ENCODE measurements at places on chromosomes 11 and 22. TPM values are rescaled to one million over a fixed set of nuclear protein-coding genes. Genes with fewer than 3 reads are reported as not detected.
A peak's percentile ranks its signal among the peaks of the same experiment; 100 is the strongest.

GRCh38 chr22:49718396-49718795, 109.3 kb downstream of the BRD1 start:
- no peak for DNase-seq

GRCh38 chr11:112728716-112729115, 232.5 kb upstream of the NCAM1 start:
- DNase-seq, result no peak

APOA4 gene
- total RNA-seq, result not detected

ZNF74 gene
- total RNA-seq, result 19.7 TPM

DNA sequence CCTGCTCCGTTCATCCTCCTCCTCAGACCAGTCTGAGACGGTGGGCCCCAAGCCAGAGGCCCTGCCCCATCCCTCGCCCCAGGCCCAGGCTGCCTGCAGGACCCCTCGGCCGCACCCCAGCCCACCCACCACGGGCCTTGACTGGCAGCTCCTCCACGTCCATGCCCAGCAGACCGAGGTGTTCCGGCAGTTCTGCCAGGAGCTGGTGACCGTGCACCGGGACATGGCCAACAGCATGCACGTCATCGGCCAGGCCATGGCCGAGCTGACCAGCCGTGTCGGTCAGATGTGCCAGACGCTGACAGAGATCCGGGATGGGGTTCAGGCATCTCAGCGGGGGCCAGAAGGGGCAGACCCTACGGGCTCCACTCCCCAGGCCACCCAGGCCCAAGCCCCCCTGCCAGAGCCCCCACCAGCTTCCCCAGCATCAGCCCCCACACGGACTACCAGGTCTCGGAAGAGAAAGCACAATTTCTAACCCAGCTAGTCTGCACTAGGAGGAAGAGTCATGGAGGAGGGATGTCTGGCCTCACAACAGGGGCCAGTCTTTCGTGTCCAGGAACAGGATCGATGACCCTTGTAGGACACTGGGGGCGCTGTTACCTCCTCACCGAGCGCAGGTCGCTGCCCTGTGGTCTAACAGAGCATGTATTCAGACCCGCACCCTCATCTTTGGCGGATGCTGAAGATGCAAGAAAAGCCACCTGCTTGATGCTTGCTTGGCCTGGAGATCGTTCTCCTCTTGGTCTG, 66.3 kb downstream of the PRDM11 start:
- DNase-seq, result no peak

GRCh38 chr11:75475767-75476650, 43.0 kb upstream of the KLHL35 start:
- DNase-seq, result peak; percentile 65

- no peak for DNase-seq
Observed at GRCh38 chr11:49302360-49302759, 94.0 kb upstream of the FOLH1 start.

GRCh38 chr11:1460396-1460985, 26.1 kb downstream of the MOB2 start:
- DNase-seq, result no peak

OPCML gene
- not detected for total RNA-seq

GRCh38 chr22:23536821-23537345, 43.2 kb downstream of the IGLL1 start:
- DNase-seq, result no peak

- DNase-seq, result no peak
Observed at GRCh38 chr11:64641596-64642417, 50.8 kb downstream of the SLC22A12 start.

GRCh38 chr11:33772300-33772699, 2.0 kb downstream of the FBXO3 start:
- DNase-seq, result no peak

GRCh38 chr11:73288192-73288872, 16.2 kb downstream of the P2RY6 start:
- no peak for DNase-seq

GRCh38 chr11:78788533-78788932, 213.9 kb upstream of the NARS2 start:
- DNase-seq, result no peak

DNA sequence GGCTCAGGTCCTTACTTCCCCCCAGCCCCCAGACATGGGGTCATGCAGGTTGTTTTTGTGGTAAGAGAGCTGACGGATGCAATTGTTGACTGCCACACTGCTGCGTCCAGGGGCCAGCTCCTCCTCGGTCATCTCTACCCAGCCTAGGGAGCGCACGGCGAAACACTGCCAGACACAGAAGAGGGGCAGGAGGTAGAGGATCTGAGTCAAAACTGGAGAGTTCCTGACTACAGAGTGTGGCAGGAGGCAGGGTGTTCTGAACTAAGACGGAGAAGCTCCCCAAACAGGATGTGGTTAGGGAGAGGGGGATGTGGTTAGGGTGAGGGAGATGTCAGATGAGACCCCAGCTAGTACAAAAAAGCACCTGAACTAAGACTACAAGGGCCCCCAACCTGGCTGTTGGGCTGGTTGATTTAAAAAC, 12.3 kb downstream of the SMPD1 start:
- DNase-seq, result no peak

- DNase-seq, result no peak
Observed at GRCh38 chr22:26494506-26494905, 10.8 kb downstream of the SRRD start.

- peak; percentile 22 for DNase-seq
Observed at GRCh38 chr11:108938604-108939003, 273.7 kb downstream of the DDX10 start.

- DNase-seq, result no peak
Observed at GRCh38 chr11:75721852-75722668, 4.4 kb downstream of the MOGAT2 start.

CASP4 gene
- 434 TPM for total RNA-seq

GRCh38 chr11:9462172-9462799, 1.5 kb downstream of the ZNF143 start:
- DNase-seq, result no peak

DNA sequence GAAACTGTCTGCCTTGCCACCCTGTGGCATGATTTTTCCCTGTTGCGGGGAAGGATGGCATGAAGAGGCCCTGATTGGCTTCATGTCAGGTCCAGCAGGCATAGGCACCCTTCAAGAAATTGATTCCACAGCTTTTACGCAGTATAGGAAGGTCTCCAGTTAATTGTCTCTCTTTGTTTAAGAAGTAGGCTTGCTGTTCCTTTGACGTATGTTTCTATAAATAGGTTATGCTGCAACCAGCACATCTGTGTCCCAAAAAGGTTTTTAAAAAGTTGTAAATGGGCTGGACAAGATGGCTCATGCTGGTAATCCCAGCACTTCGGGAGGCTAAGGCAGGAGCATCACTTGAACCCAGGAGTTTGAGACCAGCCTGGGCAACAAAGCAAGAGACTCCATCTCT, 62.6 kb downstream of the CD6 start:
- DNase-seq, result no peak

DNA sequence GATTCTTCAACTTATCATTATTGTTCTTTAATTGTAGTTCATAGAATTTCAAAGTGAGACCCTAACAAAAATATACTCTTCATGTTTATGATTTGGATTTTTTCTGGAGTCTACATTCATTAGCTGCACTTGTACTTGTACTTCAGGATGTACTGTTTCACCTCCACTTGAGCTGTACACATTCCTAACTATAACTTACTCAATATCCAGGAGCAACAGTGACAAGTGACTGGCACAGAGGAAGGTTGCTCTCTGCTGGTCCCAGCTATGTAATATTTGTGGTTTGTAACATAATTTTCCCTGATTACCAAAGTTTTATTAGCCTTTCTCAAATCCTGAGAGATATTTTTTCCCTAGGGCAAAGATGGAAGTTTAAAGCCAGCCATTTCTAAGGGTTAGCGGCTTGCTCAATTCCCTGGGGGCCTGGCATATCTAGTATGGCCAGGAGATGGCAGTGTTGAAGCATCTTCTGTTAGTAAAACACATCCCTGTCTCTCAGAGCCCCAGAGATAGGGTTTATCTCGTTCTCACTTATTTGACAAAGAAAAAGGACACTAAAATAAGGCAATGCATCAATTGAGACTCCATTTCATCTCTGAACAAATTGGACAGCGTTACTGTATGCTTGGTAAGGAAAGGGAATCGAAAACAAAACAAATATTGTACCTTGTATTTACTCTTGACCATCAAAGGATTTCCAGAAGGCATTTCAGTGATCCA, 14.2 kb downstream of the OR52A5 start:
- peak; percentile 72 for DNase-seq

C11orf87 gene
- not detected for total RNA-seq

- DNase-seq, result no peak
Observed at GRCh38 chr22:35489239-35489638, 51.4 kb upstream of the RASD2 start.

DNA sequence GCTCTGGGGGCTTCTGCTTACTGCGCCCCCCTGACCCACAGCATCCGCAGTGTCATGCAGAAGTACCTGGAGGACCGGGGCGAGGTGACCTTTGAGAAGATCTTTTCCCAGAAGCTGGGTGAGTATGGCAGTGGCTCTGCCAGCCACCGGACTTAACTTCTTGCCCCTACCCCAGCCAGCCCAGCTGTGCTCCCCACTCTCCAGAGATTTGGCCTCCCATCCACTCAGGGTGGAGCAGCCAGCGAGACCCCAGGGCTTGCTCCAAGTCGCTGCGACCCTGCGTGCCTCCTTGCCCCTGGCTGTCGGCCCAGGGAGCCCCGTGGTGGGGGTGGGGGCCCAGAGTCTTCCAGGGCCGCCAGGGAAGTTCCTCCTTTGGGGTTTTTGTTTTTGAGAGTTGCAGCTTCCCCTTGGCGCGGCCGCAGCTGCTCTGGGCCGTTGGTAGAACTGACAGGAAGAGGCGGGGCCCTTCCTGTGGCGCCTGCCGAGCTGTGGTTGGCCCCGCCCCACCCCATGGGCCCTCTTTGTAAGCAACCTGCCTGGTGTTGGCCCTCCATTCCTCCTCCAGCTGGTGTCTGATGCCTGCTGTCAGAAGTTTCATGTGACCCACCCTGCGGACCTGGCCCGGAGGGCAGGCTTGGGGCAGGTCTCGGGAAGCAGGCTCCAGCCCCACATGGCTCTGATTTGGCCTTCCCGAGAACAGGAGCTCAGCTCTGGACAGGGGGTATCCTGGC, 11.1 kb downstream of the GRK2 start:
- peak; percentile 90 for DNase-seq

- DNase-seq, result peak; percentile 43
Observed at GRCh38 chr11:76783294-76783895, at the start of gene TSKU. TSS of gene TSKU (plus strand) at chr11:76783356. CDS start at chr11:76795617, 12,261 bp downstream.

NUDT22 gene
- total RNA-seq, result 44.6 TPM

IFITM10 gene
- total RNA-seq, result 0.33 TPM

DNA sequence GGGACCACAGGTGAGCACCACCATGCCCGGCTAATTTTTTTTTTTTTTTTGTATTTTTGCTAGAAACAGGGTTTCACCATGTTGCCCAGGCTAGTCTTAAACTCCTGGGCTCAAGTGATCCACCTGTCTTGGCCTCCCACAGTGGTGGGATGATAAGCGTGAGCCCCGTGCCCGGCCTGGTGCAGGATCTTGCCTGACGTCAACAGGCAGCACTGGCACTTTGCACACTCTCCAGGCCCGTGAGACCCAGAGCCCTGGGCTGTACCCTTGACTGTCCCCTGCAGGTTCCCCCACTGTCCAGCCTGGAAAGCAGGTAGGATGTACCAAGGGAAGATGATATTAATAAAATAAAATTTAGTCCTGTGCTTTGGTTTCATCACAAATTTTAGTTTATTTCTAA, 29.1 kb upstream of the PANX2 start:
- DNase-seq, result no peak

ISX gene
- not detected for total RNA-seq

GRCh38 chr11:72788241-72788640, 5.6 kb downstream of the STARD10 start:
- DNase-seq, result no peak

HEPHL1 gene
- total RNA-seq, result not detected

PRG3 gene
- total RNA-seq, result not detected

DNA sequence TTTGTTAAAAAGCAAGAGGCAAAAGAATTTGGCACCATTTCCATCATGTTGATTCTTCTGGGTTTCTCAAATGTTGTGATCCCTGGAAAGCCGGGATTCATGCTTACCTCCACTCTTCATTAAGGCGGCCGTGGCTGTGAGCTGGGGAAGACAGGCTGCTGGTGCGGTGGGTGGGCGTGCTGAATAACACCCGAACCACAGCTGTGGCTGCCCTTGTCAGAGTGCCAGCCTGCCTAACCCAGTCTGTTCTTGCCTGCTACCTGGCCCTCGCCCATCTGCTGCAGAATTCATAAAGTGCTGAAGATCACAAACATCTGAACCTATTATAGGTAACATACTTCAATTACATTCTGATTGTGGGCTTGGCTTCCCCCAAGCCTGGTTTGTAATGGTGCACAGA, 95.8 kb upstream of the RCN1 start:
- DNase-seq, result no peak

CASP5 gene
- total RNA-seq, result not detected

- peak; percentile 32 for DNase-seq
Observed at GRCh38 chr11:19241260-19242178, 774 bp upstream of the E2F8 start.

RFPL2 gene
- total RNA-seq, result not detected

THRSP gene
- not detected for total RNA-seq

GRCh38 chr11:103927535-103927934, 108.9 kb upstream of the DDI1 start:
- DNase-seq, result peak; percentile 25

PANX3 gene
- total RNA-seq, result not detected

- peak; percentile 69 for DNase-seq
Observed at GRCh38 chr11:122186439-122187080, 70.5 kb upstream of the BLID start.

Data from dermis blood vessel endothelial cell (primary cell).